ENCODE measurements at places on chromosomes 7 and 10. TPM values are rescaled to one million over a fixed set of nuclear protein-coding genes. Genes with fewer than 3 reads are reported as not detected.

The ACTL6B gene
- not detected for total RNA-seq

The ENTPD1 gene
- total RNA-seq: 0.27 TPM

The GPR26 gene
- total RNA-seq: not detected

The FGFBP3 gene
- 1.4 TPM for total RNA-seq

The EZH2 gene
- 128 TPM for total RNA-seq

The PON1 gene
- total RNA-seq: not detected

Data from activated CD4-positive, alpha-beta T cell treated with anti-CD3 and anti-CD28 coated beads, Interleukin-2, amount 10 ng/mL, durations not matched to agents 7 days and 5 days (primary cell).